Activated B cell treated with CpG ODN at 0.5 μM for 24 hours (primary cell): ENCODE measurements at places on chromosomes 3 and 15.

GRCh38 chr15:100106732-100107131 is 235.0 kb downstream of the ADAMTS17 start:
- DNase-seq: no peak

DNA sequence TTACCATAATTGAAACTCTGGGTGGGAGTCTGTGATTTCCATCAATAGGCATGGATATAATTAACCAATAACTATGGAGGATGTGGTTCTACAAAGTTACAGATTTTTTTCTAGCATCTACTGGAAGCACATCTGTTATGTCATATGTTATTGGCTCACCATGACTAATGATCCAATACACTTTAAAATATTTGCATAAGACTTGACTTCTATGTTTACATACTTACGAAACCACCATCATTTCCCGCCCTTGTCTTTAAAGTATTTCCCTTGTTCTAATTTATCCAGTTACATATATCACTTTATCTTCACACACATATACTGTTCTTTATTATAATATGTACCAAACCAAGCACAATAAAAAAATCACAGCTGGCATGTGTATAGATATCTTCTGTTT is 380.3 kb upstream of the CBLB start:
- no peak for DNase-seq

- no peak for DNase-seq
Observed at GRCh38 chr15:97521381-97522285, 438.9 kb upstream of the ARRDC4 start.

GRCh38 chr3:106423321-106424225 is 554.8 kb upstream of the CBLB start:
- no peak for DNase-seq

DNA sequence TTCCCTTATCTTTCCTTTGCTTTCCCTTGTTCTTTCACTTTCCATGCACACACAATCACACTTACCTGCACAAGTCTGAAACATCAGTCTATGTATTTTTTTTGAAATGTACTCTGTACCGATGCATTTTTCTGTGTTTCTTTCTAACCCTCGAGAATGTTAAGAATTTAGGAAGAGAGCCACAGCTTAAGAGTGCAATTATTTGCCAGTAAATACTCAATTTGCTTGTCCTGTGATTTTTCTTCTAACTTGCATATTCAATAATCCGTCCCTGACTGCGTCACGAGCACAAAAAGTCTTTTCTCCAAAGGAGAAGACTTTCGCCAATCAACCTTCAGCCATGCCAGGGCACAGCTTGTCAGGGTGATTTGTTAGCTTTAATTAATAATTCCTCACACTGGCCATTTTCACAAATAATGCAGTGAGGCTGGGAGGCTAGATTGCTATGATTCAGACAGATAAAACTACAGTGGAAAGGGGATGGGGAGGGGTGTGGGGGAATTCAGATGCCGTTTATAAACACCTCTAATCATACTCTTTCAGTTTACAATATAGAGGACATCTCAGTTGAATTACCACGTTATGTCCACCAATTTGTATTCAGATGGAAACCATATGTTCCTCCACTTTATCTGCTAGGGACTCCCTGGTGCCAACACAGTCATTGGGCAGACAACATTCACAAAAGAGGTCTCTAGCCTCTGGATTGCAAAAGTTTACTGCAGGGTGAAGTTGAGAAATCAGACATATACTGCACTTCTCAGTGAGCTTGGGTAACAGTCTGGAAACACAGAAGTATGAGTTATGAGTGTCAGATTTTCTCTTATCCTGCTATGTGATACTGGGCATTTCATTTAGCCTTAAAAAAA is 388.0 kb downstream of the ZBTB20 start:
- DNase-seq: no peak

GRCh38 chr3:112297714-112298113 is 3.7 kb upstream of the SLC9C1 start:
- DNase-seq: no peak

- DNase-seq: no peak
Observed at GRCh38 chr3:4906107-4906621, 73.1 kb upstream of the BHLHE40 start.

- no peak for DNase-seq
Observed at GRCh38 chr3:22269831-22270230, 518.8 kb upstream of the ZNF385D start.

GRCh38 chr3:150583028-150583427 is 20.1 kb upstream of the SELENOT start:
- DNase-seq: no peak
